ENCODE measurements at places on chromosomes 1 and 21.
A peak's percentile ranks its signal among the peaks of the same experiment; 100 is the strongest.

DNA sequence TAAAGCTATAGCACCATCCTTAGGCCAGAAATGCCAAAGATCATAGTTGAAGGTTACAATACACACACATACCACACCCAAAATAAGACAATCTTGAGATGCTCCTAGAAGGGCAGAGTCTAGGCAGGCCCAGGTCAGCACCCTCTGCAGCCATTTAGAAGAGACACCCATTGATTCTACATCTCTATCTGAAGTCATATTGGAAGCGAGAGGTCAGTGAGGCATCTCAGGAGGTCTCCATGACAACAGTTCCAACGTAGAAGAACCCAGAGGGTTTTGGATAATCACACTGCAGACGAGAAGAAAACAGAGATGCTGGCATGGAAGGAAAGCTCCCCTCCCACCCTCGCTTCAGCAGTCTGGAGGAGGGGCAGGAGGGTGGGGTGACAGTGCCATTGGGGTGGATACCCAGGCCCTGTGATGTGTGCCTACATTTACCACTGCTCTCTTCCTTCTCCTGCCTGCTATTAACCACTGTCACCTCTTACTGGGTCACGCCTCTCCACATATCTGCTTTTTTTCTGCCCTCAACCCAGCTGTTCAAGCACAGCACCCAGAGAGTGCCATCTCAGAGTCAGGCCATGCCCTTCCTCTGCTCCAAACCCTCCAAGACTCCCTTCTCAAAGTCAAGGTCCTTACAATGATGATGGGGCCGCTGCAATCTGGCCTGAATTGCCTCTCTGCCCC lies 6.2 kb downstream of the TMCO4 start:
- no peak for DNase-seq

DNA sequence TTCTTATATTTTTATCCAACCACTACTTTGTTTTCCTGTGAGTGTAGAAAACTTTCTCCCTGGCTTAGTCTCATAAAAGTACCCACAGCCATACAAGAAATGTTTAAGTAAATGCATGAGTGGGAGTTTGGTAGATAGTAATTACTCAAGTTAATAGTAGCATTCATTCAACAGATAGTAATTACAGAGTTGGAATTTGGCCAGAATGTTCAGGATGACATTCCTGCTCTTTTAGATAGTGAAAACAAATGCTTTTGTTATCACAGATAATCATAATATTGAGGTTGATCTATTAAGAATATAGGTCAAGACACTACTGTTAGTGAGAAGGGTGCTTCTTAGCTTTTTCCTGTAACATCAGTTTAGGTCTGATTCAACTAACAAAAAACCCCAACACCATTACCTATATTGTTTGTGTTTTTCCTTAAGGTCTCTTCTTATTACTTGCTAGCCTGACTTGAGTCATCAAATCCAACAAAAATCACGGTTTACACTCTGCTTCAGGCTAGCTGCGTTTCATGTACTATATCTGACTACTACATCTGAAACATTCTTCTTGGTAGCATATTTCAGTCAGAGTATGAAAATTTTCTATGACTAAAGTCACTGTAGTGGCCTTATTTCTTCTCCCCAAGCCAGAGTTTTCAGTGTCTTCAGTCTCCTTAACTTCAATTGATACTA lies 163.7 kb downstream of the HS2ST1 start:
- no peak for DNase-seq

GRCh38 chr1:27057389-27057788 lies 44.7 kb upstream of the TENT5B start:
- DNase-seq = no peak

DNA sequence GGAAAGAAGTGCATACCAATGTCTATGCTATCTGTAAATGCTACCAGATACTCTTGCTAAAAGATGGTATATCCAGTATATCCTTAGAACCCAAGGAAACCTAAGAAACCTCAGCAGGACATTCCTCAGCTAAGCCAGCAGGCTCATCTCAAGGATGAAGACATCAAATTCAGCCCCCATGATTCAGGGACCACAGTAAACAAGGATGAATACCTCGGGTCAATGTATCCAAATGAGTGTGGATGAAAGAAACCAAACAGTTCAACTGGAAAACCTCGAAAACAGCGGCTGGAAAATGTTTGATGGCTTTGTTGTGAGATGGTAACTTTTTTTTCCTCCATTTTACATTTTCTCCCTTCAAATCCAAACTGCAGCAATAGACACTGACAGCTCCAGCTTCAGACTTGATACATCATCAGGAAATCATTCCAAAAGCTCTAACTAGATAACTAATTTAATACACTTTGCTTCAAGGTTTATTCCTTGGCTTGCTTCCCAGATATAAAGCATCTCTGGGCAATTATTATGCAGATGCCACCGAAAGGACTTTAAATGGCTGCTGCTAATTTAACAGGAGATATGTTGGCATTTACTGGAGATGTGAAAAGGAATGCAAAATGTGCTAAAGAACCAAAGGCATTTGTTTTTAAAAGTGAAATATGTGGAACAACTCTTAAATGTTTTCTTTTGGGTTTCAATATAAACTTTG lies 73.6 kb downstream of the SMYD2 start:
- no peak for DNase-seq

DNA sequence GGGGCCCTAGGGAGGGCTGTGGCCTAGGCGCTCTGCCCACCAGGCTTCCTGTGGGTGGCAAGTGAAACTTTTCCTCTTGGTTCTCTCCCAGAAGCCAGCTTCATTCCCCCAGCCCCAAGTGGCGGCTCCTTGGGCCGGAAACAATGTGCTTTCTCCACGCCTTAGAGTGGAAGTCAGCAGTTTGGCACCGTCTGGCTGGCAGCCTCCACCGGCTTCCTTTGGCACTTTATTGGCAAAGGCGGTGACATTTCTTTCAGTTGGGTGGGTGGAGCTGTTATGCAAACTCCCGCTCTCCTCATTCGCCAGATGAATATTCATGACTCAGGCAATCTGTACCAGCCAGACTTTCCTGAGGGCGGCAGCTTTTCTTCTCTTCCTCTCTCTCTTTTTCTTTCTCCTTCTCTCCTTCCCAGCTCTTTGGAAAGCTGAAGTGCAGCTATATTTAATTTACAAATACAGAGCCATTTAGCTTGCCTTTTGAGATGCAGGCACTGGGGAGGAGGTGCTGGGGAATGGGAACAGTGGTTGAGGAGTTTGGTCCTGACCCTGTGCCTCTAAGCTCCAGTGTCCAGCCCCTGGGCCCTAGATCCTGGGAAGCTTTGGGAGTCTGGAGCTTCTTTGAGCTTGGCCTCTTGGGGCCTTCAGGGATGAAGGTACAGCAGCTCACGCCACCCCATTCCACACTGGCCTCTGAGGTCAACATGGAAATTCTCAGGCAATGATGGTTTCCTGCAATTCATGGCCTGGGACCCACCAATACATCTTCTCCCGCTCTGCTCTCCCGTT lies 67.8 kb upstream of the POU3F1 start:
- DNase-seq = no peak

GRCh38 chr1:47894410-47895278 lies 102.5 kb downstream of the TRABD2B start:
- no peak for DNase-seq

DNA sequence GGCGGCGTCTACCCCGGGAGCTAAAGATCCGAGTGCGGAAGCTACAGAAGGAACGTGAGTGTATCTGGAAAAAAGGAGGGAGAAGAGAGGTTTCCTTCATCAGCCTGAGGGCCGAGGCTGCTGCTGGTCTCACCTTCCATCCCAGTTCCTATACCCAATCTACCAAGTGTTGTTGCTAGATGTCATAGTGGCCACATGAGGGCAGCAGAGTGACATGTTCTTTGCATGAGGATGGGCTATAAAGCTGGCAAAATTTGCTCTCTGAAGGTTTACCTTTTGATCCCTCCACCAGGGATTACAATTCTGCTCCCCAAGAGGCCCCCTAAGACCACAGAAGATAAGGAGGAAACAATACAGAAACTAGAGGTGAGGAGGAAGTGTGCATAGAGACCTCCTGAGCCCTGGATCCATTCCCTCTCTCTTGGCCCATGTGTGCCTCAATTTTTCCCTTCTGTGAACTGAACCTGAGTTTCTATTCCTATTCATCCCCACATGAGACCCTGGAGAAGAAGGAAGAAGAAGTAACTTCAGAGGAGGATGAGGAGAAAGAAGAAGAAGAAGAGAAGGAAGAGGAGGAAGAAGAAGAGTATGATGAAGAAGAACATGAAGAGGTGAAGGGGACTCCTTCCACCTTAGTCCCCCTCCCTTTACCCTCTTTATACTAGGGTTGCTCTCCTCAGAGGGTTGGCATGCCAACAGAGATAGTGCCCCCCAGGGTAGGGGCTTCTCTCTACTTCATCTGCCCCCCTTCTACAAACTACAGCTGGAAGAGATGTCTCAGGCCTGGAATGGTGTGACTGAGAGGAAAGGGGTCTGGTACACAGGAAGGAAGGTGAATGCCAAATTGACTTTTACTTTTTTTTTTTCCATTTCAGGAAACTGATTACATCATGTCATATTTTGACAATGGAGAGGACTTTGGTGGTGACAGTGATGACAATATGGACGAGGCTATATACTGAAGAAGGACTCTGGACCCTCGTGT lies 13.3 kb downstream of the POLR3GL start:
- peak; percentile 77 for DNase-seq

DNA sequence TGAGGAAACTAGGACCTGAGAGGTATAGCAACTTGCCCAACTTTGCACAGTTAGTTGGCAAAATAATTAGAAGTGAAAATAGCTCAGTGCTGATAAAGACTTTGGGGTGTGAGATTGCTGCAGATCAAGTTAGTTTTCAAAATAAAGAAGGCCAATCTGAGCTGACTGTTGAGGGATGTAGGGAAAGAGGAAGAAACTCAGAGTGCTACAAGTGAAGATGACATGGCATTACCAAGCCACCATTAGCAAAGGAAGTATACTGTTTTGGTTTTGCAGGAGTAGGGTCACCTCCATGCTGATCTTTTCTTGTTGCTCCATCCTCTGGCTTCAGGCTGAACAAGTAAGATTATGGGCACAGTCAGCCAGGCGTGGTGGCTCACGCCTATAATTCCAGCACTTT lies 78.7 kb upstream of the ADAM30 start:
- no peak for DNase-seq

DNA sequence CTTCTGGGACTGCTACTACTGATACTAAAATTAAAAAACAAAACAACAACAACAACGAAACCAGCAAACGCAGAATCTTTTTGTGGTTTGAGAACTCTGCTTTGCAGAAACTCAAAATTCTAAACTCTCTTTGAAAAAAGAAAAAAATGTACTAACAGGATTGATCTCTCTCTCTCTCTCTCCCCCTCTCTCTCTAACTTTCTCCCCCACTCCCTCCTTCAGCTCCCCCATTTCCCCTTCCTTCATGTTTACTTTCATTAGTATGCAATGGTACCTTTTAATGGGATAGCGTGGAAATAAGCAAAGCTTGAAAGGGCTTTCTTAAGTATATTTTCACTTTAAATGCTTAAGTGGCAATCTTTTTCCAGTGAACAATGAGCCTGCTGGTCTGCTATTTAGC lies 562.6 kb upstream of the ADGRL2 start:
- no peak for DNase-seq

DNA sequence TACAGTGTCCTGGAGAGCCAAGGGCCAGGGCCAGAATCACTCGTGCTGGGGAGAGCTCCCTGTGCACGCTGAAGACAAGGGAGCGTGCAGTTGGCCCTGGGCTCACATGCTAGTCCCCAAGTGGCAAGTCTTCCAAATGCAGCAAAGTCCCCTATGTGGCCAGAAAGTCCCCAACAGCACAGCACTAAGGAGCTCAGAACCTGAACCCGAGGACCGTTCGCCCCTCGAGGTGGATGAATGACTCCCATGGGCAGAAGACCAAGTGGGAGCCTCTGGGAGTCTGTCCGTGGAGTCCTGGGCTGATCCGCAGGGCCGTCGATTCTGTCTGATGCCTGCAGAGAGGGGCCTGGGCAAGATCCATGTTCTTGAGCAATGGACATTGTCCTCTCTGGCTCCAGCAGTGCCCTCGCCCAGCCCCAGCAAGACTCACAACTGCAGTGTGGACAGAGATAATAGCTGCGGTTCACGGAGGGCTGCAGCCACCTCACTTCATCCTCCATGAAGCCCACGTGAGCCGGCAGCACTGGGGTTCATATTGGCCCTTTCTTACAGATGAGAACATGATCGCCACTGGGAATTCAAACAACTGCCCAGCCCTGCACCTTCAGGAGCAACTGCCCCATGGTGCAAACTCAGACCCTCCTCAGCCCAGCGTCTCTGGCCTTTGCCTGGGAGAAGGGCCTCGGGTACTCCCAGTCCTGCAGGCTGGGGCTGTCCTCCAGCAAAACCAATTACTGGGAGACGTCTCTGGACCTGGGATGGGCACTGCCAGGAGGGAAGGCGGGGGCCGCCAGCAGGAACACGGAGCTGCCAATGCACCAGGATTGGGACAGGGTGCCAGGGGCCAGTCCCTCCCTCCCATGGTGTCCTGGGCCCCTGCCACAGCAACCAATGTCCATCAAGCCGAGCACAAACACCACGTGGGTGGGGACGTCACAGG lies 243.7 kb downstream of the NPHP4 start:
- DNase-seq = no peak

DNA sequence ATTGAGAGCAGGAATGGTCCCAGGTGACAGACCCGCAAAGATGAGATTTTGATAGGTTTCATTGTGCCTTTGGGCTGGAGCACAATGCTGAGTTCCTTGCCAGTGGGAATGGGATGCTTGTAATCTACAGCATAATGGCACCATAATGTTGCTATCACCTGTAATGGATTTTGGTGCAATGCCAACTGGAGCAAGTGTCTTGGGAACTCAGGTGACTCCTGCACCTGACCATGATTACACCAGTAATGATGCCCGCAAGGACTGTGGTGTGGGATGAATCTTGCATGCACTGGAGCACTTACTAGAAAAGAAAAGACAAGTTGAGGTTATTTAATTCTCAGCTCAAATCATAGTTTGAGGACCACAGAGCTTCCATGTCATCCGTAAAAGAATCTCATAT lies 96.7 kb downstream of the PTPRU start:
- peak; percentile 76 for DNase-seq

GRCh38 chr1:217630711-217631591 lies at the start of the genes GPATCH2 and SPATA17:
TSS of gene GPATCH2 (minus strand) at chr1:217631090. CDS start at chr1:217630971, 119 bp downstream.
TSS of gene SPATA17 (plus strand) at chr1:217631344. CDS start at chr1:217631379, 35 bp downstream.
- peak; percentile 89 for DNase-seq

GRCh38 chr1:68293122-68293521 lies 60.8 kb upstream of the WLS start:
- no peak for DNase-seq

- peak; percentile 65 for DNase-seq
These were observed 15.3 kb downstream of the ADORA1 start for GRCh38 chr1:203142684-203143408.

- DNase-seq = no peak
These were observed 663 bp downstream of the ACOT7 start for GRCh38 chr1:6392809-6393399.

GRCh38 chr1:53144201-53144600 lies 1.8 kb upstream of the SLC1A7 start:
- DNase-seq = no peak

GRCh38 chr1:174982971-174983689 lies 16.6 kb upstream of the CACYBP start:
- DNase-seq = peak; percentile 29

- no peak for DNase-seq
These were observed 11.6 kb downstream of the HHAT start for GRCh38 chr1:210340311-210340710.

- no peak for DNase-seq
These were observed 289.4 kb upstream of the ADGRL4 start for GRCh38 chr1:79295967-79296366.

- DNase-seq = no peak
These were observed 560 bp downstream of the PLEKHM2 start for GRCh38 chr1:15684468-15685291.

Data from NCI-H1105 (cell line).